Stimulated activated CD4-positive, alpha-beta T cell treated with anti-CD3 and anti-CD28 coated beads, Interleukin-4, amount 100 ng/mL, for 24 hours (primary cell): ENCODE measurements at places on chromosomes 3 and 15.

- no peak for DNase-seq
Observed at GRCh38 chr15:50562735-50563640, 16.5 kb upstream of the USP50 start.

GRCh38 chr3:46705751-46706552 is 4.8 kb downstream of the TMIE start:
- DNase-seq = no peak

GRCh38 chr3:49411535-49411967 is 225 bp downstream of the RHOA start:
- DNase-seq = peak; percentile 37

DNA sequence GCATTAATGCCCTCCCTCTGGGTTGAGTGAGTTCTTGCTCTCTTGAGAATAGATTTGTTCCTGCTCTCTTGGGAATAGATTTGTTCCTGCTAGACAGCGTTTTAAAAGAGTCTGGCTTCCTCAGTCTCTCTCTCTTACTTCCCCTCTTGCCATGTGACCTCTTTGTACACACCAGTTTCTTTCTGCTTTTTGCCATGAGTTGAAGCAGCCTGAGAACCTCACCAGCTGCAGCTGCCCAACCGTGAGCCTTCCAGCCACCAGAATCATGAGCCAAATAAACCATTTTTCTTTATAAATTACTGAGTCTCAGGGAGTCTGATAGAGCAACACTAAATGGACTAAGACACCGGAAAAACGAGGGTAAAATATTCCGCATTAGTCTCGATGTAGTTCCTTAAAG is 253.6 kb downstream of the CNTN6 start:
- DNase-seq = no peak

GRCh38 chr3:157021679-157022078 is 138.3 kb downstream of the CCNL1 start:
- no peak for DNase-seq

DNA sequence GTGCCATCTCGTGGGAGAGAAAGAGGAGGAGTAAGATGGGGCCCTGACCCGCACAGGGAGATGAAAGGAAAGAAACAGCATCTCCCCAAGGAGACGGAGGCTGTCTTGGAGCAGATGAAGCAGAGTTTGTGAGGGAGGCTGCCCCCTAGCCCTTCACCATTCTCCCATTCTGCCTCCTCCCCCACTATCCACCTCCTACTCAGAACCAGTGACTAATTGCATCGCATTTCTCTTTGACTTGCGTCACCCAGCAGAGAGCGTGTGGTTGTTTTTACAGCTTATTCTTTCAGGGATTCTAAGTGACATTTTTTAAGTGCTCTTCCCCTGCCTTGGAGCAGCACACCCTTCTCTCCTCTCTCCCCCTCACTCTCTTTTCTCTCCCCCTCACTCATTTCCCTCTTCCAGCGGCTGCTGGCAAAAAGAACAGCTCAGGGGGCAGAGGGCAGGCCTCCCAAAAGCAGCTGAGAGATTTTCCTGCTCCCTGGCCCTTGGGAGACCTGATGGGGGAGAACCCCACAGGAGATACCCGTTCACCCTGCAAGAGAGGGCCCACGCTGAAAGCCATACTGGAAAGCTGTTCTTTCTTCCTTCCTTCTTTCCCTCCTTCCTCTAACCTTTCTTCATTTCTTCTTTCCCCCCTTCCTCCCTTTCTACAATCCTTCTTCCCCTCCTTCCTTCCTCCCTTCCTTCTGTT is 91.8 kb downstream of the MRPL46 start:
- DNase-seq = no peak

GRCh38 chr3:140715035-140715434 is 37.2 kb downstream of the TRIM42 start:
- DNase-seq = no peak

- peak; percentile 25 for DNase-seq
Observed at GRCh38 chr15:42919799-42920518, 619 bp downstream of the TTBK2 start.

- DNase-seq = no peak
Observed at GRCh38 chr3:58999774-59000160, 50.1 kb downstream of the CFAP20DC start.
